Tongue (tissue), 3 donors: ENCODE measurements at places on chromosomes 11 and 22. TPM values are rescaled to one million over a fixed set of nuclear protein-coding genes. Genes with fewer than 3 reads are reported as not detected.
A peak's percentile ranks its signal among the peaks of the same experiment; 100 is the strongest.

DNA sequence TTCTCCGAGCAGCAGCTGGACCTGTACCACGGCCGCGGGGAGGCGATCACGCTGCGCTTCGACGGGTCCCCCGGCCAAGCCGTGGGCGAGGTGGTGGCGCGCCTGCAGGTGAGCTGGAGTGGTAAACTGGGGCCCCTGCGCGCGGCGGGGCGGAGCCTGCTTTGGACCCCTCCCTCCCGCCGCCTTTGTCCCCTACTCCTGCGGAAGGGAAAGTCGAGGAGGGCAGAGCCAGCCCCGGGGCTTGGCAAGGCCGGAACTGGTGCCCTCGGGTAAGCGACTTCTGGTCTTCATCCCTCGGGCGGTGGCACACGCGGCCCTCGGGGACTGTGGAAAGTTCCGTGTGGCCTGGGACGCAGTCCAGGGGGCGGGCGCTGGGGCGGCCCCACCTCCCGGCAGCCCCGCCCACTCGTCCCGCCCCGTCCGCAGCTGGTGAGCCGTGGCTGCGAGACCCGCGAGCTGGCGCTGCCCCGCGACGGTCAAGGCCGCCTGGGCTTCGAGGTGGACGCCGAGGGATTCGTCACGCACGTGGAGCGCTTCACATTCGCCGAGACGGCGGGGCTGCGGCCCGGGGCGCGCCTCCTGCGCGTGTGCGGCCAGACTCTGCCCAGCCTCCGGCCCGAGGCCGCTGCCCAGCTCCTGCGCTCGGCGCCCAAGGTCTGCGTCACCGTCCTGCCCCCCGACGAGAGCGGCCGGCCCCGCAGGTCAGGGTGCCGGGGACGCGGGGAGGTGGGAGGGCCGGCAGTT lies 9.2 kb downstream of the SIPA1 start:
- peak; percentile 60 for DNase-seq

GRCh38 chr11:105732611-105733010 lies 122.7 kb downstream of the GRIA4 start:
- DNase-seq = no peak

DNA sequence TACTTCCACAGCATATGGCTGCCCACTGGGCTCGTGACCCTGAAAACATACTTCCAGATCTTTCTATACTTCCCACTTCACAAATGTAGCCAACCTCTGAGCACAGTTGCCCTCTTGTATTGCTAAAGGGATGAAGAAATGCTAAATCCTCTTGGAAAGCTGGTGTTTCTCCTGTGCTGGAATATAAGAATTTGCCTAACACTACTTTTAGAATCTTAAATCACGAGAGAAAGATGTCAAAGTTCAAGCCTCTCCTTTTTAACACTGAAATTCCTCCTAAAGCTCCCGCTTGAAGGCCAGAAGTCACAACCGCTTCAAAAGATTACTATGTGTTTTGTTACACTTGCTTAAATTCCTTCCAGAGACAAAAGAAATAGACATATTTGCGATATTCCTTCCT lies 21.9 kb downstream of the MAML2 start:
- DNase-seq = no peak

GRCh38 chr22:50691521-50691920 lies 18.9 kb downstream of the SHANK3 start:
- DNase-seq = peak; percentile 22

GRCh38 chr11:34358258-34358727 lies 483 bp upstream of the ABTB2 start:
- DNase-seq = peak; percentile 81

DNA sequence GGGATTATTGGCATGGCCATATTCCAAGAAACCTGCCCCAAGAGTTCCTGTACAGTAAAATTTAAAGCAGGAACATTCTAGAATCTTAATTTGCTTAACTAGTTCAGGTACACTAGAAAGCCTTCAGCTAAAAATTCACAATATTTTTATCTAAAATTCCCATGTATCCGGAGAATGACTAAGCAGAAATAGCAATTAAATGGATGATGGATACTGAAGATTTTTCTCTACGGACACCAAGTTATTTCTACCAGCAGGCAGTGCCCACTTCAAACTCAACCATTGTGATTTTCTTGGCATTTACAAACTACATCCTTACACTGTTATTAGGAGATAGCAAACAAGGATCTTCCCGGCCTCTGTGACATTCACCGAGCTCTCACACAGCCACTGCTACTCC lies 2.9 kb downstream of the PATE3 start:
- DNase-seq = no peak

DNA sequence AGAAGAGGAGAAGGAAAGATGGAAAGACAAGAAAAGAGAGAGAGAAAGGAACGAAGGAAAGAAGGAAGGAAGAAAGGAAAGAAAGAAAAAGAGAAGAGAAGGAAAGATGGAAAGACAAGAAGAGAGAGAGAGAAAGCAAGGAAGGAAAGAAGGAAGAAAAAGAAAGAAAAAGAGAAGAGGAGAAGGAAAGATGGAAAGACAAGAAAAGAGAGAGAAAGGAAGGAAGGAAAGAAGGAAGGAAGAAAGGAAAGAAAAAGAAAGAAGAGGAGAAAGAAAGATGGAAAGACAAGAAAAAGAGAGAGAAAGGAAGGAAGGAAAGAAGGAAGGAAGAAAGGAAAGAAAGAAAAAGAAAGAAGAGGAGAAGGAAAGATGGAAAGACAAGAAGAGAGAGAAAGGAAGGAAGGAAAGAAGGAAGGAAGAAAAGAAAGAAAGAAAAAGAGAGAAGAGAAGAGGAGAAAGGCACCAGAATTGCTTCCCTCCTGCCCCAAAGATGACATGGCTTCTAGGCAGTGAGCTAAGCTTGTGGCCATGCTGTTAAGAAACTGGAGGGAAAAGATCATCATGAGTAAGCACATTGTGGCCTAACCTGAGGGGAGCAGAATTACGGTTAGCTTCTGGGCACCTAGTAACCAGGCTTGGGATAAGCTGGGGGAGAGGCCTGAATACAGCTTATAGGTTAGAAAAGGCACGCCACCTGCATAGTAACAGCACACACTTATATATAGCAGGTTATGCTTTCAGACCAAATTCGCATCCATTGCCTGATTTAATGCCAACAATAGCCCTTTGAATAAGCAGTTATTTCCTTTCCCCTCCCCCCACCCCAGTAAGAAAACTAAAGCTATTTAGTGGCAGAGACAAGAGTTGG lies 2.3 kb upstream of the ST3GAL4 start:
- no peak for DNase-seq

DNA sequence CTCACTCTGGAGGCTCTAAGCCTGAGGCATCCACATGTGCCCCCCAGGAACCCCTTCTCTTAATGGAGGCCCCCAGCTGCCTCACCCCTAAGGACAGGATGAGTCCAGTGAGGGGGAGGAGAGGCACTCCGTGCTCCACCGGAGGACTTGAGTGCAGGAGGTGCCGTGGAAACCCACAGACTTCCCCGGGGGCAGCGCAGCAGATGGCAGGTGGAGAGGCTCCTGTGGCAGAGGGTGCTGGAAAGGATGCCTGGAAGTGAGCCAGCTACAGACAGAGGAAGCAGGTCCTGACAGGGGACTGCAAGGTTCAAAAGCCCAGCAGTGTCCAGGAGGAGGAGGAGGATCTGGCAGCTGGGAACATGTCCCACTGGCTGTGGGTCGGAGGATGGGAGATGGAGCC lies 1384.0 kb downstream of the TBC1D22A start:
- no peak for DNase-seq

DNA sequence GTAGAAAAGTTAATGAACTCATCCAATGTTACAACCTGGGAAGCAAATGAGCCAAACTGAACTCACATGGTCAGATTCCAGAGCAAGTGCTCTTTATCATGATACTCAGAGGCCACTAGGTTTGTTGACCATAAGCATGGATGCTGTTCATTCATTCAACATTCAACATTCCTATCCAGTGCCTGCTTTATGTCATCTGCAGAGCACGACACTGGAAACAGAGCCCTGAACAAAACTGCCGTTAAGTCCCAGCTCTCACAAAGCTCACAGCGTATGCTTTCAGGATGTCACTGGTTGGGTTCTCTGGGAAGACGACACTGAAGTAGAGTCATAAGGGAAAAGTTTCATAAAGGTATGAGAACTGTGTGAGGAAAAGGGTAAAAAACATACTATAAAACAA lies 105.8 kb upstream of the TRIM77 start:
- no peak for DNase-seq

GRCh38 chr11:12200991-12201985 lies 90.9 kb downstream of the MICAL2 start:
- peak; percentile 64 for DNase-seq

DNA sequence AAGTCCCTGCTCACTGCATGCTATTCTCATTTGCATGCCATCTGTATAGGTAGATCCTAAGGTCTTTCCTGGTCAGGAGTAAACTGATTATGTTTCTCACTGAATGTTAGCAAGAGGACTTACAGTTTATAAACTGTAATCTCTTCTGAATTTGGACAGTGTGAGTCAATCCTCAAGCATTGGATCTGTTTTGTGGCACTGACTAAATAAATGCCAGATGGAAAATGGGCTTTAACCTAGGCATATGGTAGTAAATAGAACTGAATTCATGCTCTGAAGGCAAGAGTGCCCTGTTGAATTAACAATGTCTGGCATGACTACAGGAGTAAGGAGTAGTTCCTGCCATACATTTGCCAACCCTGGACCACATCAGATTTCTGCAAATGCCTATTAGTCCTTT lies 11.4 kb downstream of the FAM181B start:
- DNase-seq = no peak

- DNase-seq = no peak
Observed at GRCh38 chr22:48256041-48256739, 1493.7 kb downstream of the TBC1D22A start.

DNA sequence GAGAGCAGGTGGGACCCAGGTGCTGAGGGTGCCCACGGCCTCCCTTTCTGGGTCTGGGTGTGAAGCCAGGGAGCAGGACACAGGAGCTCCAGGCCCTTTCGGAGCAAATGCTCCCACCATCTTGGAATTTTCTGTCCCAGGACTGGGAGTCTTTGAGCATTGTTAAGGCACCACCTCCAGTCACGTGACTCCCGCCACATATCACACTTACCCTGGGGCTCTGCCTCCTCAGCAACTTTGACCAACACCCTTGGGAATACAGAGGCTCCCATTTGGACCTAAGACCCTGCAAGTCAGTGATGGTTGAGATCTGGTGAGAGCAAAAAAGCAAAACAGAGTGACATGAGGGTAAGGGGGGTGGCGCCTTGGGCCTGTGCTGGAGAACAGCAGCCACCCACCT lies 35.6 kb downstream of the GNAZ start:
- DNase-seq = no peak

GRCh38 chr11:71191201-71191600 lies 61.2 kb downstream of the SHANK2 start:
- no peak for DNase-seq

- DNase-seq = no peak
Observed at GRCh38 chr11:63511048-63511748, 5.3 kb downstream of the LGALS12 start.

GRCh38 chr11:128931668-128932067 lies 11.0 kb downstream of the TP53AIP1 start:
- peak; percentile 87 for DNase-seq

- DNase-seq = no peak
Observed at GRCh38 chr22:45891021-45891421, 85.9 kb downstream of the WNT7B start.

DNA sequence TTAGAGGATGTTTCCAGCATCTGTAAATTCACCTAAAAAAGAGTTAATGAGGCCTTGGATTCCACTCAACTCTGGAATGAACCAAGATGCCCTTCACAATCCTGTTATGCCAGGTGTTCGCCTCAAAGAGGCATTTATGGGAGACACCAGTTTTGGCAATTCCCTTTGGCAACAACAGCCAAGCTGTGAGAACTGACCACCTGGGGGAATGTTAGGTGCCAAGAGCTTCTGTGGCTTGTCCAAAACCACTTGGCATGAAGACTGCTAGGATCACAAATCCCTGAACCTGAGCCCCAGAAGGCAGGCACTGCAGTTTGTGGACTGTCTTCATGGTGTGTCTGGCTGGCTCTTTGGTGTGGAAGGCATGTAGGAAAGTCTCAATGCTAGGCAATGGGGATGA lies 164.4 kb upstream of the BDNF start:
- DNase-seq = no peak

DNA sequence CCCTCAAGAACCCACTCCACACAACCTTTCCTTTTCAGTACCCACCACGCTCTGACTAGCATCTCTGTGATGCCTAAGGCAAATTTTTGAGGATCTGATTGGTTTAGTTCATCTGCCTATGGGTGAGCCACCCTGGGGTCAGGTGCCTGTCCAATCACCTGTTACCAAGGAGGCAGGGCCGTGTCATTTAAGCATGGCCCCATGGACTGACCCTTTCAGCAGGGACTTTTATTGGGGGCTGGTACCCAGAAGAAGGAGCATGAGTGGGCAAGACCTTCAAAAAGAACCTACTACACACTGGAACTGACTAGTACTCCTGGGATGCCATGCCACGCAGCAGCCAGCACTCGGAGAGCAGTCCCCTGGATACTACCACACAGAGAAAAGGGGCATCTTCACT lies 28.4 kb downstream of the C11orf91 start:
- DNase-seq = no peak

DNA sequence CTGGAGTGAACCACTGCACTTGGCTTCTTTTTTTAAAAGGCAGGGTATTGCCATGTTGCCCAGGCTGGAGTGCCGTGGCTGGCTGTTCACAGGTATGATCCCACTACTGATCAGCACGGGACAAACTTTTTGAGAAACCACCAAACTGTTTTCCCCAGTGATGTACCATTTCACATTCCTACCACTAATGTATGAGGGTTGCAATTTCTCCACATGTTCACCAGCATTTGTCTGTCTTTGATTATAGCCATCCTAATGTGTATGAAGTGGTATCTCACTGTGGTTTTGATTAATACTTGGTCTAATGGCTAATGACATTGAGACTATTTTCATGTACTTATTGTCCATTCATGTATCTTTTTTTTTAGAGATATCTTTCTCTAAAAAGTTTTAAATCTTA lies 41.5 kb upstream of the EP300 start:
- no peak for DNase-seq

DNA sequence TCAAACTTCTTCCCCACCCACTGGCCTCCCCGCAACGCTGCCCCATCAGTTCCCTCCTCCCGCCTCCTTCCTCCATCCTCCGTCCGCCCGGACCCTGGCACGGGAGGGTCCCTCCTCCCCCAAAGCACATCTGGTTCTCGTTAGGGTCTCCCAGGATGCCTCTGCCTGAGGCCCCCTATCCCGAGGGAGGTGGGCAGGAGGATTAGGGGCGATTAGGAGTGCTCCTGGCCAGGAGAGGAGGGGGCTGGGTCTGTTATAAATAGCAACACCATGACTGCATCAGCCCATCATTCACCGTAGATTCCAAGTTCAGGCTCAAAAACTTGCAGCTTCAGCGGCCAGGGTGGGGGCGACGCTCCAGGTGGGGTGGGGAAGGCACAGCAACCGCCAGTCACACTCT lies 10.4 kb downstream of the MYRF start:
- peak; percentile 60 for DNase-seq

GRCh38 chr11:111403051-111403726 lies 24.1 kb upstream of the POU2AF1 start:
- no peak for DNase-seq

- peak; percentile 89 for DNase-seq
Observed at GRCh38 chr11:102451681-102452460, 694 bp downstream of the TMEM123 start.

GRCh38 chr22:50712341-50713007 lies 25.5 kb upstream of the ACR start:
- no peak for DNase-seq

FAM180B gene
- total RNA-seq = 1.4 TPM

KDM4E gene
- total RNA-seq = not detected

SCN3B gene
- total RNA-seq = 18.5 TPM

ISX gene
- total RNA-seq = not detected

DBX1 gene
- 2.3 TPM for total RNA-seq

MYO7A gene
- total RNA-seq = 3.9 TPM

GRAMD4 gene
- 24.8 TPM for total RNA-seq

FAT3 gene
- total RNA-seq = 22.8 TPM

RIMBP3B gene
- 0.72 TPM for total RNA-seq

CHST1 gene
- total RNA-seq = 5.6 TPM

OR10A2 gene
- total RNA-seq = not detected
